Left renal cortex interstitium (tissue), 4 donors: ENCODE measurements at places on chromosomes 1 and 21. TPM values are rescaled to one million over a fixed set of nuclear protein-coding genes. Genes with fewer than 3 reads are reported as not detected.

DNA sequence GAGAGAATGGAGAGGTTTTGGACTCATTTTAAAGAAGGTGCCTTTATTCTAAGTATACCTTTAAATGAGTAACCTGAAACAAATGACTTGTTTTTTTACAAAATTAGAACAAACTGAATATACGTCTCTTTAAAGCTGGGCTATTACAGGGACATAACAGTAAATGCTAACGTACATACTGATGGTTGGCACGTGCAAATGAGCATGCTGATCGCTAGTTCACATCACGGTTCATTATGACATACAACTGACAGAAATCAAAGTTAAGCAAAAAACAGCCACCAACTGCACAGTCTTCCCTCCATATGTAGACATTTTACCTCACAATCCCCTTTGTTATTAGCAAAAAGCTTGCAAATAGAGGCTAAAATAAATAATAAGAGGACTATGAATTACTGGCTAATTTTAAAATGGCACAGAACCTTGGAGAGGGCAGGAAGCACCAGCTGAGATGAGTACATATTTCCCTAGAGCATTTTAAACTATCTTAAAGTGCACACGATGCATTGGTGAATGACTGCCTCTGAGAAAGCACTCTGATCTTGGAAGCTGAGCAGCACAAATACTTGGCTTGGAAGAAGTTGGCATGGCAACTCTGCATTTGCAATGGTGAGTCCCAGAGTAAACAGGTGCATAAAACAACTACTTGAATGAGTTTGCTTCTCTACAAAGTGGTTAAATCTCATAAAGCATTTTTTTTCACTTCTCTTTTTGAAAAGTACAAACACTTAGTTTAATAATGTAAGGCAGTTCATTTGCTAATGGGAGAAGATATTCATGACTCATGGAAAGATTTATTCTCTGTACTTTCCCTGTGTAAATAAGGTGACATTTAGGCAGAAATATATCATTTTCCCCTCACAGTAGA is 204.7 kb downstream of the LHX8 start:
- DNase-seq: no peak

- no peak for DNase-seq
Measured at GRCh38 chr1:223521150-223521549, 127.9 kb downstream of the CCDC185 start.

DNA sequence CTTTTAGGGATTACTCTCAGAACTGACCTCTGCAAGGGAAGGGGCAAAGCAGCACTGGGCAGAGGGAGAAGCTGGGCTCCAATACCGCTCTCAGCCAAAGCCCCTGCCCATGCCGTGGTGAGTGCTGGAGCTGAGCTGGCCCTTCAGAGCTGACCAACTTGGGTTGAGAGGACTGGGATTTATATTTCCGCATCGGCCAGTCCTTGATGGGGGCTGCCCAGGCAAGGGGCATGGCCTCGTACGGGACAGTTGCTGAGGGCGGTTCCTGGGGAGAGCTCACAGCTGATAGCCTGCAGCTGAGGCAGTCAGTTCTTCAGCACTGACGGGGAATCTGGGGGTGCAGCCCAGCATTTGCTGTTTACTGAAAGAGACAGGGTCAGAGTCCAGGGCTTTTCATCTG is 8.0 kb downstream of the HUNK start:
- no peak for DNase-seq

GRCh38 chr1:1171161-1171545 is 2.5 kb upstream of the TTLL10 start:
- DNase-seq: no peak

- no peak for DNase-seq
Measured at GRCh38 chr21:34807146-34807880, 138.5 kb downstream of the CLIC6 start.

- DNase-seq: no peak
Measured at GRCh38 chr1:215835951-215836350, 268.8 kb downstream of the KCTD3 start.

- no peak for DNase-seq
Measured at GRCh38 chr1:78607334-78607927, 12.8 kb upstream of the IFI44L start.

GRCh38 chr1:205547936-205548827 is 43.7 kb downstream of the CDK18 start:
- DNase-seq: no peak

DNA sequence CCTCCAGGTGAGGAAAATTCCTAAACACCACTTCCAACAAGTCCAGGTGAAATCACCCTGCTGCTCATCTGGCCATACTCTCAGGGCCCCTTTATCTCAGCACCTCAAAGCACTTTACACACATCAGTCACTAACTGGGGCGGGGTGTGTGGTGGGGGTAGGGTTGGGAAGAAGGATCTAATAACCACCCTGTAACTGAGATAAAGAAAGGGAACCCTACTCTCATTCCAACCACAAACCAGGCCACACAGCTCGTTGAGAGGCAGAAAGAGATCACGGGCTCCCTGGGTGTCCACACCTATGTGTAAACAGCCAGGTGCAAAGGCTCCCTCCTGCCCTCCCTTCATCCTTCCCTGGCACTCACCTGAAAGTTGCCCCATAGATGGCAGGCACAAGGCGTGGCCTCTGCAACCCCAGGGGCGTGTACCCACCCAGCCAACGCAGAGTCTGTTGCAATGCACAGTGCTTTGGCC is 20.4 kb downstream of the GPR161 start:
- DNase-seq: no peak

DNA sequence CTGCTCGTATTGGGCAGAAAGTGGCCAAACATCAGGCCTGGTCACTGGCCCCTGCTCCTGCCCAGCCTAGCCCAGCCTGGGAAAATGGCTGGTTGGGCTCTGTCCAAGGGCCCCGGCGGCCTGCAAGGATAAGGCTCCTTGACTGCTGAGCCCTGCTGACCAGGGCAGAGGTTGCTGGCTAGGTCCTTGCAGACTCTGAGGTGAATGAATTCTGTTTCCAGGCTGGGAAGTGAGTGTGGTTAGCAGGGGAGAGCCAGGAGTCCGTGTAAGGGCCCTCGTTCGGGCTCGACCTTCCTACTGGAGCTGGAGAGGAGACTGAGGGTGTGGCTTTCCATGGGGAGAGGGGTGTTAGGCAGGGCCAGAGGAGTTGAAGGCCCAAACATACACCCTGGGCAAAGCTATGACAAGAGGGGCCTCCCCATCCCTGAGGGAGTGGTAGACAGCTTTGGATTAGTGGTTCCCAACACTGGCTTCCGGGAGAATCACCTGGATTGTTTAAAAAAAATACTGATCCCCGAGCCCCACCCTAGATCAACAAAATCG is 20.6 kb downstream of the CSF1 start:
- peak; percentile 58 for DNase-seq

GRCh38 chr1:240496941-240497340 is 115.0 kb downstream of the GREM2 start:
- DNase-seq: no peak

DNA sequence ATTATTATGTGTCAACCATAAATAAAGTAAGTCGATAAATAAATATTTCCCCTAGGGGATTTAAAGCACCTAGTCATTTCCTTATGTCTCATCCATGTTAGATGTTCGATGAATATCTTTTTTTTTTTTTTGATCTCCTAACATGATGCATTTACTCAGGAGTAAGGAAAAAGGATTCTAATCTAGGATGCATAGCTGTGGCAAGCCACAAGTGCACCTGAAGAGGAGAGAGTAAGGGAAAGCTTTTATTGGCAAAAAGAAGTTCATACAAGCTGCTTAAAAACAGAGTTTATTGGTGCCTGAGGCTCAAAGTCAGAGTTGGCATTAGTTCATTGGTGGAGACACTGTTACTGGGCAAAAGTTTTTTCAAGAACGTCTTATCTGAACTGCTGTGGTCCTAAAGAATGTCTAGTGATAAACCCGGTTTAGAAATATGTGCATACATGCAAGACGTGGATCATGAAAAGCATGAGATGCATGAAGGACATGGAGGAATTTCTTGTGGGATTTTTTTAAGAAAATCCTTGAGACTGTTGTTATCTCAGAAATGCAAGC is 51.7 kb downstream of the SWT1 start:
- DNase-seq: no peak

GRCh38 chr1:214977110-214977509 is 105.4 kb upstream of the KCNK2 start:
- no peak for DNase-seq

- DNase-seq: no peak
Measured at GRCh38 chr1:223796210-223796609, 49.5 kb downstream of the TP53BP2 start.

GRCh38 chr1:167486090-167486824 is 32.1 kb downstream of the CD247 start:
- no peak for DNase-seq

DNA sequence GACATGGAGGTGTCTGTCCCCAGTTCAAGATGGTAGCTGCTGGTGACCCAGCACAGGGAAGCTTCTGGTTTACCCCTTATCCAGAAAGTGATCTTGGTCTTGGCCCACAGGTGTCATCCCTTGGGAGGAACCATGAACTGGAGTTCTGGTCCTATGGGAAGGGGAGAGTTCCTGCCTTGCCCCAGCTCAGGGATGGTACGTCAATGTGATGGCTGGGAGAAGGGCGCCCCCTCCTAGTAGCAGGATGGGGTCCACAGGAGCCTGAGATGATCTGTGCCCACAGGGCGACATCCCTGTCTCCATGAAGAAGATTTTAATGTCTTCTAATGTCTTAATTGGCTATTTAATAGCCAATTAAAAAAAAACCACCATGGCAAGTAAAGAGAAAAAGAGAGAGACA is 249.8 kb downstream of the SIPA1L2 start:
- no peak for DNase-seq

DNA sequence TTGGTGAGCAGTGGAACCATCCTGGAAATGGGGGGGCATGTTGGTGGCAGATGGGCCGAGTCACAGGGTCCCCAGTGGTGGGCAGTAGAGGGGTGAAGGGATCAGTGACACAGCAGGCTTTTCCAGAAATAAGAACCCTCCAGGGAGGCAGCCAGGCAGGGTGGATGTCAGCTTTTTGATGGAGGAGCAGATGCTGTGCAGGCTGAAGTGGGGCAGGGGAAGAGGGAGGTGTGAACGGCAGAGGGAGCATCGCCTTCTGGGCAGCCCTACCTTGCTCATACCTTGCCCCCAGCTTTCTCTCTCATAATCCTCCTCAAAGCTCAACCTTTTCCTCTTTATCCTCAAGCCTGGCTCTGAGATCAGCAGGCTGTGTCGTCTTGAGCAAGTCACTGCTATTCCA is 131.8 kb upstream of the IPO9 start:
- DNase-seq: no peak

DNA sequence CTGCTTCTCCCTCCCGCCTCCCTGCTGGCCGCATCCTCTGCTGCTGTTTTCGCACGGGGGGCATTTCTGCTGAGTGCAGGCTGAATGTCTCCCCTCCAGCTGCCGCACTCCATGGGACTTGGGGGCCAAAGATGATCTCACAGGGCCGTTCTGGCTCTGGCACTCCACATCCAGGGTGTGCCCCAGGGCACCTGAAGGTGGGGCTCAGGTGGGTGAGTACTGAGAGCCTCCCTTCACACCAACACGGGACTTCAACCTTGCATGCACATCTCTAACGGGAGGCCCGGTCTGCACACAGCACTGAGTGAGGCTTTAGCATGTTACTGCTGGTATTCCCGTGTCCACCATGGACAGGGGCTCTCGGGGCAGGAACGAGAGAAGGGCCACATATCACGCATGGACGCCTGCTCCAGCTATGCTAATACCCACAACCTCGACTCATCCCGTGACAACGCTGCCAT is 88.9 kb downstream of the DMRTB1 start:
- DNase-seq: no peak

- no peak for DNase-seq
Measured at GRCh38 chr1:219651993-219652392, 39.1 kb upstream of the ZC3H11B start.

DNA sequence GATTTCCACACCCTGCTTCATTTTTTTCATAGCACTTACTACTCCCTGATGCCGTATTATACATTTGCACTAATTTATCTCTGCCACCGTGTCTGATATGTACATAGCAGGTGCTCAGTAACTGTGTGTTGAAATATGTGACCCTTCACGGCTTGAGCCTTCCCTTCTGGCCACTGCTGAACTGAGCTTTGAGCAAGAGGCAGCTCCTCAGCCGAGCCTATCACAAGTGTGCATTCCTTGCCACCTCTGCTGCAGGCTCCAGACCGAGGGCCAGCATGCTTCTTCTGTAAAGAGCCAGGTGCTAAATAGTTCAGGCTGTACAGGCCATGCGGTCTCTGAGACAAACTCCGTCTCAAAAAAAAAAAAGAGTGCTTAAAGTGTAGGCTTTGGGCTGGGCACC is 22.6 kb downstream of the PLEKHM2 start:
- DNase-seq: no peak

GRCh38 chr1:205284420-205285144 is 37.0 kb downstream of the NUAK2 start:
- DNase-seq: no peak

DNA sequence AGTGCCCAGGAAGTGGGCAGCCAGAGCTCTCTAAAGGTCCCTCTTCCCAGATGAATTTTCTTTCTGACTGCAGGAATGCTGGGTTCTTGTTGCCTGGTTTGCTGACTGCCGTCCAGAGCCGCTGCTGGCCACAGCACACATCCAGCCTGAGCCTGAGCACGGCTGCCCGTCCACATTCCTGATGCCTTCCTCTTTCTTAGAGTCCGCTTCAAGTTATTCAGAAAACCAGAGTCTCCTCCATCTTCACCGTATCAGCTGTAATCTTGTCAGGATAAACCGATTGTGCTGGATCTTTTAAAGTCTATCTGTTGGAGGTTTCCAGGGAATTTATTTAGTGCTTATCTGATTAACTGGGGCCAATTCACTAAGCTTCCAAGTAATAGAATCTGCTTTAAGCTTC is 84.8 kb upstream of the BCAR3 start:
- no peak for DNase-seq

DNA sequence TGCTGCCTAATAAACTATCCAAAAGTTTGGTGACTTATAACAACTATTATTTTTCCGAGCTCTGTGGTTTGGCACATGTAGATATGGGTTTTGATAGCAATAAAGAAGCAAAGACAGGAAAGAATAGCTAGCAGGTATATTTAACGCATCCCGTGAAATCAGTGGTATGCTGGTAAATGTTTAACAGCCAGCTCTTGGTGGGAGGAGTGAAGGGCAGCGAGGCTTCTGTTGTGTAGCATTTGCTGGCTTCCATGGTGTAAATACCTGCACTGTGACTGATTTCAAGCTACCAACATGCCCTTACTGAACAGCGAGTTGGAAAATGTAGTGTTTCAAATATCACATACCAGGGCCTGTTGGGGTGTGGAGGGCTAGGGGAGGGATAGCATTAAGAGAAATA is 291.0 kb downstream of the PRDM2 start:
- peak; percentile 32 for DNase-seq

GRCh38 chr1:173666646-173667045 is 3.0 kb downstream of the ANKRD45 start:
- no peak for DNase-seq

- DNase-seq: no peak
Measured at GRCh38 chr1:215007880-215008279, 74.7 kb upstream of the KCNK2 start.

CYP4A22 gene
- 6.2 TPM for polyA plus RNA-seq

CYP4Z1 gene
- polyA plus RNA-seq: 0.24 TPM

KRTAP13-2 gene
- not detected for polyA plus RNA-seq

LCE1C gene
- polyA plus RNA-seq: not detected

WDR64 gene
- polyA plus RNA-seq: 1.5 TPM

OLIG2 gene
- polyA plus RNA-seq: 0.33 TPM

RIPK4 gene
- polyA plus RNA-seq: 20.1 TPM

PBX1 gene
- polyA plus RNA-seq: 156 TPM

SV2A gene
- polyA plus RNA-seq: 8.4 TPM

SPATA17 gene
- polyA plus RNA-seq: 11.6 TPM

PRSS38 gene
- not detected for polyA plus RNA-seq

CLEC20A gene
- 0.30 TPM for polyA plus RNA-seq
